ENCODE measurements at places on chromosomes 5 and 9. TPM values are rescaled to one million over a fixed set of nuclear protein-coding genes. Genes with fewer than 3 reads are reported as not detected.

EDIL3 gene
- 7.2 TPM for total RNA-seq

NTNG2 gene
- total RNA-seq, result not detected

- no peak for DNase-seq
- no peaks in the 10 kb centered on the region for H3K27me3 ChIP-seq
- peak overlapping the region; percentile 92 for H3K4me3 ChIP-seq
- peaks cover 57% of the 10 kb centered on the region for H3K4me1 ChIP-seq
- H3K36me3 ChIP-seq, result peaks cover 53% of the 10 kb centered on the region
- peak overlapping the region; percentile 88 for H3K27ac ChIP-seq
These were observed 1.2 kb downstream of the HSPA5 start for GRCh38 chr9:125239631-125240597.

BTNL3 gene
- total RNA-seq, result not detected

DNA sequence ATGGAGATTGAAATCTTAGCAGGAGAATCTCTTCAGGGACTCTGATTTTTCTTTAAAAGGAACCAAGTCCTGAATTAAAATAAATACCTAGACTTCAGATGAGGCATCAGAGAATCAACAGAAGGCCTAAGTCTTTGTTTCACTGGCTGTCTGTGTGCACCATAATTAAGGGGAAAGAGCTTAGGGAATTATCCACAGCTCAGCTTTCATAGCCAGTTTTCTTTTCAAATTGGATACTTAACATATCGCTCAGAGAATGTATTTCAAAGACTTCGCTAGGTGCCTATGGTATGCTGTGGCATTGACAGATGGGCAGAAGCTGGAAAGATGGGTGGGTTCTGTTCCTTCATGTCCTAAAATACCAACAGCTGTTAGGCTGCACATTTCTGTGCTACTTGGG is 325.8 kb downstream of the TMEM38B start:
- no peak overlapping the region for H3K27ac ChIP-seq
- H3K4me3 ChIP-seq, result no peak overlapping the region
- no peaks in the 10 kb centered on the region for H3K36me3 ChIP-seq
- no peaks in the 10 kb centered on the region for H3K27me3 ChIP-seq

CORO2A gene
- total RNA-seq, result 19.8 TPM

TNFSF8 gene
- not detected for total RNA-seq

Measured in PC-9 (cell line).